ENCODE measurements at places on chromosomes 1 and 21.

DNA sequence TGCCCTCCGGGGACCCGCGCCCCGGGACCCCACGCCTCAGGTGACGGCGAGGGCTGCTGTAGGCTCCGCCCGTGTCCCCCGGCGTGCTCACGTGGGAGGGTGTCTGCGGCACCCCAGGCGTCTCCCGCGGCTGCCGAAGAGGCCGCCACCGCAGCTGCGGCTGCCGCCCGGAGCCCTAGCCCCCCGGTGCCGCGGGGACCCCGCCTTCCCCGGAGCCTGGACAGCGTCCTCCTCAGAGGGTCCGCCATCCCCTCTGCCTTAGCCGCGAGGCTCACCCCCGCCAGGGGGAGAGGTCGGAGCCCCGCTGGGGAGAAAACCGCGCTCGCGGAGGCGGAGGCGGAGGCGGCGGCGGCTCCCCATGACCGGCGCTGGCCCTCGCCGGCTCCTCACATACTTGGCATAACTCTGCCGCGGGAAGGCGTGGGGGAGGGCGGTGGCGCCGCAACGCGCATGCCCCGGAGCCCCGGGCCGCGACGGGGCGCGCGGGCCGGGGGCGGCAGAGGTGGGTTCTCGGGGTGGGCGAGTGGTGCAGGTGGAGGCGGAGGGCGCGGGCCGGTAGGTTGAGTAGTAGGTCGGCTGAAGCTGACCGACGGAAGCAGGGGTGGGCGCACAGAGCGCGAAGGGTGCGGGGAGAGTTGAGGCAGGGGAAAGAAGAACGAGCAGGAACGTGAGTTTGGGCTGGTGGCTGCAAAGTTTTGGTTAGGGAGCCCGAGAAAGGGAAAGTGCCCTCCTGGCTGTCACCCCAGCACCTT, 700 bp upstream of the SYDE2 start:
- DNase-seq: peak; percentile 78

DNA sequence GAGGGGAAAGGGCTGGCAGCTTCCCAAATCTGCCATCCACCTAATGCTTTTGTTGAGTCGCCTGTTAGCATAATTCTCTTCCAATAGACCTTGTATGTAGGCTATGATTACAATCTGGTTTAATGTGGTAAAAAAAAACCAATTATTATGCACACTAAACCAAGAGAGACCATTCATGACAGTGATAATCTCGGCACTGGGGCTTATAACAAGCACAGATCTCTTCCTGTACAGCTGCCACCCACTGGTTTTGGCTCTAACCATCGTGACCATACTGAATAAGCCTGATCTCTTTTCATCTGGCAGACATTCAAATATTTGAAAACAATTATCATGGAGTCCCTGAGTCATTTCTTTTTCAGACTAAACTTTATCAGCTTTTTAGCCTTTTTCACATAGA, 12.0 kb upstream of the SYT14 start:
- no peak for DNase-seq

DNA sequence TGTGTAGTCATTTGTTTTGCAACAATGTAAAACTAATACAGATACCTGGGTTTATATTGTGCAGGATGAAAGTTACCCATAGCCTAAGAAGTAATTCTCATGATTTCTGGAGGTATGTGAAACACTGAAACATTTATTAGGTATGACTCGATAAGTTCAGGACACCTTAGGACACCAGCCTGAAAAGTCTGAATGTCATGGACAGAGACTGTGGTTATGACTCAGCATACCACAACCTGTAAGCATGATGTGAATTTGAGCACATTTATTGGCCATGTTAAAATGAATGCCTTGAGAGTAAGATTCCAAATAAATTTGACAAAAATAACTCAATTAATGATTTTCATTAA, 1471.7 kb upstream of the B3GALT2 start:
- no peak for DNase-seq

DNA sequence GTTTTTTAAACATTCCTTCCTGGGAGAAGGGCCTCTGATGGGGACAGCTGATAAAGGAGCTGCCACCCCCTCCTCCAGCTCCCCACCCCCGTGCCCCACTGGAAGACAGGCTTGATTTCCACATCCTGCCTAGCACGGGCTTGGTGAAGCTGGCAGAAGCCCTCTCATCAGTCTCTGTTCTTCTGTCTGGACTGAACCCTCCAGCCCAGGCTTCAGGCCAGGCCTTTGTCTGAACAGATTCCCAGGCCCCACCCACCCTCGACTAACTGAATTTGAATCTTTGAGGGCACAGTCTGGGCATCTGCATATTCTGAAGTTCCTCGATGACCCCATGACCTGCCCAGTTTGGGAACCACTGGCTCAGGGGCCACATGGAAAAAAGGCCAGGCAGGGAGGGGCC, 75.3 kb downstream of the CD58 start:
- DNase-seq: no peak
